ENCODE measurements at places on chromosomes 1 and 21.

GRCh38 chr1:217095050-217095622, 371.9 kb upstream of the ESRRG start:
- no peak for DNase-seq

DNA sequence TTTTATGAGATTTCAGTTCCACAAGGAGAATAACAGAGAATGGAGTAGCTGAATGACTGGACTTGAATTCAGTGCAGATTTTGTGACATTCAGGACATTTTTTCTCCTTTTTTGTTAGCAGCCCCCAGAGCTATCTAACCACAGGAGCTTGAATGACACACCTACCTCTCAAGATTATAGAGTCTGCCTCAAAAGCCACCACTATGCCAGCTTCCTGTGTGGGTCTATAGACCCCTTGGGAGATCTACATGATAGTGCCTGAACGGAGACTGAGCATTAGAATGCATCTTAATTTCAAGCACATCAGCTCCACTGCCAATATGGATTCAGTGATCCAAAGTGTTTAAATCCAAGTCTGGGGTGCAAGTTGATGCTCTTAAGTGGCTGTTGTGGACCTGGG, 74.4 kb upstream of the ZNF648 start:
- no peak for DNase-seq

- no peak for DNase-seq
Measured at GRCh38 chr21:40372506-40372905, 474.5 kb downstream of the DSCAM start.

DNA sequence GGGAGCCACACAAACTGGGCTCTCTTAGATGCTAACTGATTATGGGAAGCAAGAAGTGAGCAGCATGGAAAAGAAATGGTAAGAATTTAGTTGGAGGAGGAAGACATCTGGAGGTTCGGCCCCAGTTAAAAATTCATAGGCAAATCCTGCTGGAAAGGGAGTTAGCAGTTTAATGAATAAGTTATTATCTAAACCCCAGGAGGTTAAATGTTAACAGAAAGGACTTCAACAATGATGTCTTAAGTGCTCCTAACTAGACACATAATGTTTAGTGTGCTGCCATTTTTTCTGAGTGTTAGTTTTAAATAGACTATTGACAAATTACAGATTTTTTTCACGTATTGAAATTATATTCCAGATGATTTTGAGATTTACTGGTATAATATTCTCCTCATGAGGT, 1265.3 kb upstream of the ADGRL2 start:
- DNase-seq = no peak

GRCh38 chr1:117147856-117148588, 26.5 kb upstream of the TRIM45 start:
- DNase-seq = no peak
